ENCODE measurements at places on chromosomes 4 and X.

DNA sequence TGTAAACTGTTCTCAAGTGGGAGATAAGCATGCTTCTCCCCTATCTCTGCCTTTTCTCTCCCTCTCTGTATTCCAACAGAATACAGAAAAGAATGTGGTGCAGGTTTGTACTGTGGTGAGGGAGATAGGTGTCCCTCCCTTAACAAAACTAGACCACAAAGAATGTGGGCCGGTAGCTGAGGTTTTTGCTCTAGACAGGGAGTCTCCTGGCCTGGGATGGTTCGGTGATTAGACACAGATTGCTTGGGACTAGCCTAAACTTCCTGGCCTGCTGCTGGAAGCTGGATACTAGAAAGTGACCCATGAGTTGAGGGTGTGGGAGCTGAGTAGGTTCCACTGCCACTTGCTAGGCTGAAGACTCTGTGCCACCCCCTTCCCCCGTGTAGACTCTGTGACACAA, 143.0 kb downstream of the CXXC4 start:
- no peak for DNase-seq

- no peak for DNase-seq
These were observed 510.0 kb upstream of the HTR2C start for GRCh38 chrX:114073926-114074325.

GRCh38 chrX:14235004-14235403, 205.3 kb upstream of the GEMIN8 start:
- DNase-seq = no peak

GRCh38 chrX:39677585-39677977, 420.2 kb downstream of the BCOR start:
- DNase-seq = no peak

DNA sequence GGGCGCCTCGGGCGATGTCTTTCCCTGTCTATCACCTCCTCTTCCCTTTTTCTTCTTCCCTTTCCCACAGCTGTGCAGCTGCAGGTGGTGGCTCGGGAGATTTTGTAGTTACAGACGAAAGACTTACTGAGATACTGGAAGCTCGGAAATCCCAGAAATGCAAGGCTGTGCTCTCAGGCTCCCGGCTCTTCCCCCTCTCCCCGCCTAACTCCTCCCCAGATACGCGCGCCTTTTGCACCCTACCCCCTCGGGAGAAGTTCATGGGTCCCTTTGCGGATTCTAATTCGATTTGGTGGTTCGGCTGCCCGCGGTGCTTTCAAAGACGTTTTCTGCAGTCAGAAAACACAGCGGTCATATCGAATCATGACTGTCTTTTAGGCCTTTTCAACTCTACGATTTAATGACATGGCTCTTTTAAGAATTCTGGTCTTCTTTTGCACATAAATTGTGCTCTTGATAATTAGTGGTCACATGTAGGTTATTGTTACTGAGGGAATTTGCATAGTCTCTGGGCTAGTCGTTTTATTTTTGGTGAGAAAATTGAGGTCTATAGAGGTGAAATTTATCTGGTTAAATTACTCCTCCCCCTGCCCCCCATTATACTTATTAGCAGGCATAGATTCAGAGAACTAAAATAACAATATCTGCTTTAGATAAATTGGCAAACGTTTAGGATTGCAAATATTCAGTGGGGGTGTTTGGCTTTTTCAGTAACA, 1.6 kb downstream of the SEPTIN11 start:
- DNase-seq = peak; percentile 13

DNA sequence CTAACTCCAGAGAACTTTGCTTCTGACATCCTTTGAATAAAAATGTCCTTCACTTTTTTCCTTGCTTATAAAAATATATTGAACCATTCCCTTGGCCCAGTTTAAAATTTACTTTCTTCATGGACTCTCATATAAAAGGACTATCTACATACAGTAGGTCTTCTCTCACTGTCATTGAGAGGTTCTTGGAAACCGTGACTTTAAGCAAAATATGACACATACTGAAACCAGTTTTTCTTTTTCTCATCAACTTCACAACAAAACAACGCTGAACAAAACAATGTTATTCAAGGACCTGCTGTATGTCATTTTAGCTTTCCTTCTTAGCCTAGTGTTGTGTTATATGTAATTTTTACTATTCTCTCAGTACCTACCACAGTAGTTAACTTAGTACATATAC, 496.8 kb downstream of the CENPC start:
- DNase-seq = no peak

DNA sequence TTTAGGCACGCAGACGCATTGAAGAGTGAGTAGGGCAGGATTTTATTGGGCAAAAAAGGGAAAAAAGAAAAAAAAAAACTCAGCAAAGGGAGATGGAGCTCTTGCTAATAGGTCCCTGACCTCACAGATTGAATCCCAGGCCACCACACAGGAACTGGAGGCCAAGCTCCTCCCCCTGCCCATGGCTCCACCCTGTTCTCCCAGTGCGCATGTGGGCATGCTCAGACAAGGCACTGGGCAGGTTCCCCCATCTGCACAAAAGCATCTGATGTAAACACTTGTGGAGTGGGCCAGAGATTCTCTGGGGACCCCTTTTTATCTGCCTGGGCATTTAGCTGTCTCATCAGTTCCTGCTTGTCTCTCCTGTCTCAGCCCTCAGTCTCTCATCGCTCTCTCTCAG, 9.5 kb downstream of the FRMD7 start:
- DNase-seq = no peak

- DNase-seq = no peak
These were observed 45.4 kb downstream of the APLN start for GRCh38 chrX:129609395-129609794.

GRCh38 chr4:25190407-25190806, 30.2 kb upstream of the SEPSECS start:
- no peak for DNase-seq

GRCh38 chr4:87497159-87497558, 32.0 kb downstream of the SPARCL1 start:
- no peak for DNase-seq

DNA sequence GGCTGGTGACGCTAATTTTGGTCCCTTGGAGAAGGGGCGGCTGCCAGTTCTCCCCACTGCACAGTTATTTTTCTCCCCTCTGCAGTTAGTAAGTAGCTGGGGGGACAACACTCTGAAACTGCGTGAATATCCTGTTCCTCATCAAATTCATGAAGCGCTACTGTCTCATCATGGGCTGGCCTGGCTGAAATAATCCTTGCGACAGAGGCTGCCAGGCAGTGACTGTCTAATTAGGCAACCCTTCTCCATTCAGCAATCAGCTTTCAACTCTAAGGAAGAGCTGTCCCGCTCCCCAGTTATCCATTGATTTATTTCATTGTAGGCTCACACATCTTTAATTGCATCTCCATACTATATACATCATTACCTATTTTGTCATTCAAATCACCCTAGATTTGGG, 8.2 kb downstream of the SH3TC1 start:
- DNase-seq = no peak

Measured in midbrain (tissue), 1 donor.